HT-29 (cell line): ENCODE measurements at places on chromosomes 2 and 18.
A peak's percentile ranks its signal among the peaks of the same experiment; 100 is the strongest.

- DNase-seq, result peak; percentile 68
Observed at GRCh38 chr2:96580771-96581170, 44.2 kb downstream of the ARID5A start.

GRCh38 chr2:4898706-4899105 lies 793.5 kb upstream of the SOX11 start:
- peak; percentile 19 for DNase-seq

DNA sequence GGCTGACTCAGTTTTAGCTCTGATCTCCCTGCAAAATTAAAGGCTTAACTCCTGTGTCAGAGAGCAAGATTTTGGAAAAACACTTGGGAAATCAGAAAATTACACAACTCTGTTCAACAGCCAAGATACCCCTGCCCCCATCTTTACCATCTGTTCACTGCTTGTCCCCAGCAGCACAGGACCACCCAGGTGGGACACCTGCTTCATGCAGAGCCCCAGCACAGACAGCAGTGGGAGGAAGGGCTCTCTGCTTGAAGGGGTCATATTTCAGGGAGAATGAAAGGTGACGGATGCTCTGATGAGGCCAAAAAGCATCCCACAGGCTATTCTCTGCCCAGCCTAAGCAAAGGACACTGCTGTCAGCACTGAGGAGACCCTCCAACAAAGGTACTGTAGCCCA lies 584.6 kb upstream of the KLHL29 start:
- DNase-seq, result no peak

GRCh38 chr2:105287692-105288091 lies 41.8 kb downstream of the TGFBRAP1 start:
- peak; percentile 54 for DNase-seq

GRCh38 chr18:79949697-79950487 lies 1.6 kb downstream of the SLC66A2 start:
- DNase-seq, result no peak

DNA sequence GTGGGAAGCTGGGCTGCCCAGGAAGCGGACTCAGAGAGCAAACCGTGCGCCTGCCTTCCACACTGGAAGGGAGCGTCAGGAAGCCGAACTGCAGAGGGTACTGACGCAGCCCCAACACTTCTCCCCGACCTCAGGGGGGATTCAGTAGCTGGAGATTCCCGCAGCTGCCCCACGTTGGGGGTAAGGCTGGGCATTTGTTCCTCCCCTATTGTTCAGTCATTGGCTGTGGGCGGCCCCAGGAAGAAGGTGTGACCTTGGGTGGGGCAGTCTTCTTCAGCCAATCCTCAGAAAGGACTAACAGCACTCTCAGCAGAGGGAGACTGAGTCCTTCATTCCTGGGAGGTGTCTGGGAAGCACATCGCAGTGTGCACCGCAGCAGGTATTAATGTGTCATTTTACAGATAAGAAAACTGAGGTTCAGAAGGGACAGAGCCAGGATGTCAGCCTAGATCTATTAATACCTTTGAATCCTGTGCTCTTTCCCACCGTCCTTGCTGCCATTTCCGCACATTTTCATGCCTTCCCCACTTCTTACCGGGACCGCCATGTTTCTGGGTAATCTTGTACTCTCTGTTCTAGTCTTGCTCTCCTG lies 12.1 kb upstream of the C18orf32 start:
- no peak for DNase-seq

GRCh38 chr2:129934044-129934822 lies 45.2 kb upstream of the RAB6C start:
- no peak for DNase-seq

- no peak for DNase-seq
Observed at GRCh38 chr2:170332676-170333402, 154.9 kb downstream of the MYO3B start.

- DNase-seq, result no peak
Observed at GRCh38 chr2:69222953-69223658, 163.9 kb downstream of the GFPT1 start.

- no peak for DNase-seq
Observed at GRCh38 chr2:33366473-33366872, 110.0 kb upstream of the RASGRP3 start.

DNA sequence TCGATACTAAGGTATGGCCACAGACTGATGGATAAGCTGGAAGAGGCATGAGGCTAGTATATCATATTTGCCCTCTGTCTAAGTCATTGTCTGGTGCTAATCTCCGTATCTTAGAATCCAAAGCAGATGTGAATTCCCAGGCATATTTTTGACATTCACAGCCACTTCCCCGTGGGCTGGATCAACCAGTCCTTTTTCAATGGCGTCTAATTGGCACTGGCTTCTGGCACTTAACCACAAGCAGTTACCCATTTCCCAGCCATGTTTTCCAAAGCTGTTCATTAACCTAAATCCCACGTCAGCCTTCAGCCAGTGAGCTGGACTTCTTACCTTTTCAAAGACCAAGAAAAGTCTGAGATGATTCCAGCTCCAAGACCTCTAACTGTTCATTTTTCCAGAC lies 20.7 kb upstream of the ZNF407 start:
- no peak for DNase-seq

DNA sequence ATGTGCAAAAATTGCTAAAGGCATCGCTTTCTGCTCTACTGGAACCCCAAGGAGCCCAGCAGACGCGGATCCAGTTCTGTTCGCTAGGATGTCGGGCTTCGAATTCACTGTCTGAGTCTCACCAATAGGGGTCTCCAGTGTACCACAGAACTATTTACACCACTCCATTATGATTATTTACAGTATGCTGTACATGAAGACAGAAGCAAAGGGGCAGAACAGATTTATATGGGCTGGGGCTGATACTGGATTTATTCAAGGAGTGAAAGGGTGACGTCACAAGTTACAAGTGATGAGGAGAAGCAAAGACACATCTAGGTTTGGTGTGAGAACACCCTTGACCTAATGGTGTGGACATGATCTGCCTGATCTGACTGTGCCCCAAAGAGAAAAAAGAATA lies 185.3 kb upstream of the ATP5MC3 start:
- DNase-seq, result peak; percentile 83
